ENCODE measurements at places on chromosomes 4 and X. TPM values are rescaled to one million over a fixed set of nuclear protein-coding genes. Genes with fewer than 3 reads are reported as not detected.
A peak's percentile ranks its signal among the peaks of the same experiment; 100 is the strongest.

The PLP2 gene
- total RNA-seq, result 34.9 TPM

DNA sequence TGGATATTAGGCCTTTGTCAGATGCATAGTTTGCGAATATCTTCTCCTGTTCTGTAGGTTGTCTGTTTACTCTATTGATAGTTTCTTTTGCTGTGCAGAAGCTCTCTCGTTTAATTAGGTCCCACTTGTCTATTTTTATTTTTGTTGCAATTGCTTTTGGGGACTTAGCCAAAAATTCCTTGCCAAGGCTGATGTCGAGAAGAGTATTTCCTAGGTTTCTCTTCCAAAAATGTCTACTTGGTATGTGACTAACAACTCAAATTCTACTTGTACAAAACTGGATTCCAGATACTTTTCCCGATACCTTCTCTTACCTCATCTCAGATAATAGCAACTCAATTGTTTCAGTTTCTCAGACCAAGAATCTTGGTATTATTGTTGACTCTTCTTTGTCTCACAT lies 142.4 kb upstream of the GLRA2 start:
- no peaks in the 10 kb centered on the region for H3K36me3 ChIP-seq
- no peak overlapping the region for H3K4me3 ChIP-seq
- no peaks in the 10 kb centered on the region for H3K27me3 ChIP-seq

DNA sequence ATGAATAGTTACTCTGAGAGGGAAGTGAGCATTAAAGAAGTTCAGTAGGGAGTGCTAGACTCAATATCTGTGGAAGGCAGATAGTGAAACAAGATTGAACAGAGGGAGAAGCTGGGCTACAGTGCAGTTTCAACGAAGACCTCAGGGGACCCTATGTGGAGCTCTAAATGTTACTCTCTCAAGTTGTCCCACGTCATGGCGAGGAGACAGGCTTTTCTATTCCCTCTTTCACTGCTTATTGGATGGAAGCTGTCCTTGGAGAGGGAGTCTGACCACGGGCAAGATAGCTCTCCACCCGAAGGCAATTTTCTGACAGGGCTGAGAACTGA lies 42.3 kb upstream of the CCSER1 start:
- no peaks in the 10 kb centered on the region for H3K36me3 ChIP-seq
- no peak for DNase-seq
- no peaks in the 10 kb centered on the region for H3K27me3 ChIP-seq
- no peaks in the 10 kb centered on the region for H3K4me1 ChIP-seq
- no peak overlapping the region for H3K4me3 ChIP-seq
- H3K27ac ChIP-seq, result no peak overlapping the region

GRCh38 chr4:186765673-186766546 lies 42.3 kb upstream of the FAT1 start:
- H3K4me1 ChIP-seq, result no peaks in the 10 kb centered on the region
- no peaks in the 10 kb centered on the region for H3K36me3 ChIP-seq
- peak; percentile 63 for DNase-seq
- H3K27me3 ChIP-seq, result no peaks in the 10 kb centered on the region
- peak overlapping the region; percentile 69 for H3K27ac ChIP-seq
- no peak overlapping the region for H3K4me3 ChIP-seq

GRCh38 chr4:65450899-65451298 lies 219.4 kb downstream of the EPHA5 start:
- H3K4me1 ChIP-seq, result no peaks in the 10 kb centered on the region
- DNase-seq, result no peak
- no peaks in the 10 kb centered on the region for H3K36me3 ChIP-seq
- H3K4me3 ChIP-seq, result no peak overlapping the region
